NCI-H748 treated with DMSO at 0.1 percent for 48 hours (cell line): ENCODE measurements at places on chromosomes 5 and 9.
A peak's percentile ranks its signal among the peaks of the same experiment; 100 is the strongest.

DNA sequence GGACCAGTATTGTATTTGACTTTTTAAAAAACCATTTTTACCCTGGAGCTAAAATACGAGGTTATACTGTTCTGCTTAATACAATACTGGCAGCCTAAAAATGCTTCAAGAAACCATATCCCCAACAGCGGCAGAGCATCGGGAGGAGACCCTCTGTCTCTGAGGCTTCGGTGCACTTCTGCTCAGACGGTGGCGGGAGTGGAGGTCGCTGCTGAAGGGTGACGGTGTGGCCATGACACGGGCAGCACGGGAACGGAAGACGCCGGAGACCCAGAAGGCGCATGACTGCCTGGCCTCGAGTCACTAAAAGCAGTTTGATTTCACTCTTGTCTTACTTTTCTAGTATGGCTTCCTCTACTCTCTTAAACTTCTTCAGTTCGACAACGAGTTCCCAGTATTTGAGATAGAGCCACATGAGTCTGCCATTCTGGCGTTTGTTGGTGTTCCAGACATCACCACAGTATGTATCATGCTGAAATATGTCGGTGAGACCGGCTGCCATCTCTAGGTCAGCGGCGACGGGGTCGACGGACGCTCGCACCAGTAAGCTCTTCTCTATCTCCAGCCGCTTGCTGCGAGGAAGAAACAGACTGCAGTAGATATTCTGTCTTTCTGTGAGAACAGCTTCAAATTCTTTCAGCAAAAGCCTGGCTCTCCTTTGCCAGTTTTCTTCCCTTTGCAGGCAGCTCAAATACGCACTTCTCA, 12.8 kb downstream of the CCDC127 start:
- no peak for DNase-seq

GRCh38 chr5:43050384-43050783, 10.3 kb upstream of the ANXA2R start:
- no peak for DNase-seq

DNA sequence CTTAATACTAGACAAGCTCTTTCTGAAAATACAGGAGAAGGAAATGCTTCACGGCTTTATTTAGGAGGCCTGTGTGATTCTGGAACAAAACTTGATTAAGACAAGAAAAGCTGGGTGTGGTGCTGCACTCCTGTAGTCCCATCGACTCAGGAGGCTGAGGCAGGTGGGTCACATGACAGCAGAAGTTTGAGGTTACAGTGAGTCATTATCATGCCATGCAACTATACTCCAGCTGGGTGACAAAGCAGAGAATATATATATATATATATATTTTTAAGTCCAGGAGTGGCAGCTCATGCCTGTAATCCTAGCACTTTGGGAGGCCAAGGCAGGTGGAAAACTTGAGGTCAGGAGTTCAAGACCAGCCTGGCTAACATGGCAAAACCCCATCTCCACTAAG, 33.1 kb upstream of the SPIN1 start:
- no peak for DNase-seq

DNA sequence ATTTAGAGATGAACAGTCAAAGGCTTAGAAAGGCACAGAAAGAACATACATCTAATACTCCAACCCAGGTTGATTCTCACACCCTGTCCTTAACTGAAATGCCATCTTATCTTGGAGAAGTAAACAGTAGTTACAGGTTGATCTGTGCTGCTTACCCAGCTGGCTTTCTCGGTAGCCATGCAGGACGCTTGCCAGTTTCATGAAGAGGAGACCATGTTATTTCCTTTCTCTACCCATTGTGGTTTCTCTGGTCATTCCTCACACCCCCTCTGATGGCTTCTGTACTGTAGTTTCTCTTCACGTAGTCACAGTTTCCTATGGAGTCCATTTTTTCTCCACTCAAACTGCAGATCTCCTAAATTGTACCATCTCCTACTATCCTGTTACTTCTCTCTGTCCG, 206.0 kb downstream of the SGCD start:
- DNase-seq, result no peak

DNA sequence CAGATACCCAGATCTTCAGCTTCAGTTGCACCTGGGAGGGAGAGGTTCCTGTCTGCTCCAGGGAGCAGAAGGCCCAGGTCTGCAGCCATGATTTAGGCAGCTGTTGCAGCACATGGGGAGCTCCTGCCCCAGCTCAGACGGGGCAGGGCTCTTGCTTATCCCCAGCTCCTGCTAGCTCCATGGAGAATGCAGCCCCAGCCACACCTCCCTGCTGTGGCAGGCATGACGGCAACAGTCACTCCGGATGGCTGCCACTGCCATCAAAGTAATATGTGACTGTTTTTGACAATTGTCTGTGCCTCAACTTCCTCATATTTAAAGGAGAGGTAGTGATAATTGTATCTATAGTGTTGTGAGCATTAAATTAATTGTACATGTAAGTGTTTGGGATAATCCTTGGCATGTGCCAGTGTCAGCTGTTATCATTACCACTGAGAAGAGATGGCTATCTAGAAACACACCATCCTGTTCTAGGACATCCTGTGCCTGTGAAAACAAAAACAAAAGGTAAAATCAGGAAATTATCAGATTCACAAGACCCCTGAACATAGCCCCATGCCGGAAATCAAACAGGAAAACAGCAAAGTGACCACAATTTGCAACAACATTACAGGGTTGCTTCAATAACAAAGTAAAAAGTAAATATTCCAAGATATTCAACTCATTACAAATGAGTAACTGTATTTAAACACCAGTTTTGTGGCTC, 1048.8 kb upstream of the ACO1 start:
- no peak for DNase-seq

DNA sequence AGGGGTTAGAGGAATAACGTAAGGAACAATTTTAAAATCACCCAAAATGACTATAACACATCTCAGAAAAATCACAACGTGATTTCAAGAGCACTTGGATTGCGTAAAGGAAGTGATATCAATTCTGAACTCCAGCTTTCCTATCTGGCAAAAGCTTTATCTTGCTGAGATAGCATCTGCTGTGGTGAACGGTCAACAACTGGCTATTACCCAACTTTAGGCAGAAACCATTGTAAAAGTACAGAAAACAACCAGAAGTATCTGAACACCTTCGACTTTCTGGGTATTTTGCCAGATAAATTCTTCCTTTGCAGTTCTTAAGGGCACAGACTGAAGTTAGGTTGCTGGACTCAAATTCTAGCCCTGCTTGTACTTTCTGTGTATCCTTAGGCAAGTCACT, 9.2 kb downstream of the ABLIM3 start:
- no peak for DNase-seq

DNA sequence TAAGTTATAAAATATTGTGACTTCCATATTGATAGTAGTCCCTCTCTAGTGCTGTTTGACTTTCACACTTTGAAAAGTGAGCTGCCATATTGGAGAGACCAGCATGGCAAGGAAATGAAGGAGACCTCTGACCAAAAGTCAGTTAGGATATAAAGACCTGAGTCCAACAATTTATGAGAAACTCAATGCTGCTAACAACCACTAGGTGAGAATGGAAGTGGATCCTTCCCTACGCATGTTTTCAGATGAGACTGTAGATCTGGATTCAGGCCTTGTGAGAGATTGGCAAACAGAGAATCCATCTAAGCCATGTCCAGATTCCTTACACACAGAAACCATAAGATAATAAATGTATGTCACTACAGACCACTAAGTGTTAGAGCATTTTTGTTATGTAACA, 81.6 kb downstream of the CTNND2 start:
- DNase-seq, result no peak

GRCh38 chr9:131036529-131037334, 27.8 kb downstream of the LAMC3 start:
- DNase-seq, result no peak

DNA sequence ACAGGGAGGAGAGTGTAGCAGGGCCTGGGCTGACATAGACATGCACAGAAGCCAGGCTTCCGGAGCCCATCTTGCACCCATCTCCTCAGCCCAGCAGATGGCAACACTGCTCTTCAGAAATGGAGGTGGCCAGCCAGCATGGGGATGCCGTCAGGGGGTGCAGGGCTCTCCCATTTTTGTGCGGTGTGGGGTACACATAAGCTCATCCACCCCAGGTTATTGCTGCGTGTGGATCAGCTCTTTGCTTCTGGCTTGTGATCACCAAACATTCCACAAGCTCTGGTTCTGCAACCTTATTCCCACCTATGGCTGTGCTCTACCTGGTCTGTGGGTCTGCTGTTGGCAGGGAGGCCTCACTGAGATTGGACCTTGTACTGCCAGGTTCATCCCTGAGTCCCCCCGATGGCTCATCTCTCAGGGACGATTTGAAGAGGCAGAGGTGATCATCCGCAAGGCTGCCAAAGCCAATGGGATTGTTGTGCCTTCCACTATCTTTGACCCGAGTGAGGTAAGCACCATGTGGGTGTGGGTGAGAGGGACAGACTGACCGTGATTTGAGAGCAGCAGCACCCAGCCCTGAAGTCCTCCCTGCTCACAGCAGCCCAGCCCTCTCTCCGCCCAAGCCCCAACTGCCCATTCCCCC, 17.3 kb downstream of the SLC22A5 start:
- DNase-seq, result peak; percentile 56

DNA sequence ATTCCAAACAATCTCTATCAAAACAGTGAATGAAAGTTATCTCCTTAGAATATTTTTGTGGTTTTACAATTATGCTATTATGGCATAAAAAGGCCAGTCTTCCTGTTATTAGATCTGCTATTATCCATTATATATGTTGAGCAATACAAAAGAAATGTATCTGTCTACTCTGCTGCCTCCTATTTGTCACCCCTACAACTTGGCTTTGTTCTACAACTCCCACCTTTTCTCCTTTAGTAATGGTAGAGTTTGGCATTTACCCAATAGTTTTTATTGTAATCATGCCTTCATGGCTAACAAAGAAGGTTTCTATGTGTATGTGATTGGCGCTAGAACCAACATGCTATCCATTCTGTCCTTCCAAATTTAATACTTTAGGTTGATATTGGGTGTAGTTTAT, 189.2 kb upstream of the PRDM9 start:
- no peak for DNase-seq

GRCh38 chr5:135974021-135974600, 19.3 kb upstream of the LECT2 start:
- no peak for DNase-seq

- no peak for DNase-seq
Observed at GRCh38 chr5:14577971-14578370, 3.6 kb upstream of the OTULINL start.

- no peak for DNase-seq
Observed at GRCh38 chr9:111728143-111728542, 66.6 kb downstream of the SHOC1 start.

GRCh38 chr9:115596021-115596745, 478.2 kb upstream of the TNC start:
- no peak for DNase-seq

DNA sequence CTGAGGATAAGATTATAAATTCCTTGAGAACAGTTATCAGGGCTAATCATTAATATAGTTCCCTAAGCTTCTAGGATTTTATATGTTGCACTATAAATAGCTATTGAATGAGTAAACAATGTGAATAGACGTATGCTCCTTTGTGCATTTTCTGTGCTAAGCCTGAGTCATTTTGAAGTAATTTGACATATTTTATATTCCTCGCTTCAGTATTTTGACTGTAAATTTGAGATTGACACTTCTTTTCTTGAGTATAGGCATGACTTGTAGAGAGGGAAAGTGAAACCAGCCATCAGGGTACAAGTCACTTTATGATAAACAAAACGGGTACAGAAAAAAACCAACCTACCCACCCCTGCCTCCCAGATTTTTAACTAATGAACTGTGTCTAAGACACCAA, 367.7 kb upstream of the PRR16 start:
- no peak for DNase-seq

DNA sequence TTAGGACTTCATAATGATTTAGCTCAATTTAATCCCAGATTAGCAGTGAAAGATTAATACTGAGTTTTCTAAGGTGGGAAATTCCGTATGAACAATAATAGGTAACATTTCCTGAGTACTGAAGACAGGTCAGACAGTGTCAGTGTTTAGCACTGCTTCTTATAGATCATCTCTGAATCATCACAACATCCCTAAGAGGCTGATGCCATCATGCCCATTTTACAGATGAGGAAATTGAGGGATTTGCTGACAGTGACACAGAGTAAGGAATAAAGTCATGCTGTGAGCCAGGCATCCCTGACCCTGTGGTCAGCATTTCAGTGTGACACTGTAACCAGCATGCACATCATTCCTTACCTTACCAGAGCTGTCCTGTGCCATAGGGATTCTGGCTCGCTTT, 44.5 kb downstream of the DAPK1 start:
- DNase-seq, result no peak

- no peak for DNase-seq
Observed at GRCh38 chr9:134785325-134786108, 95.1 kb upstream of the FCN2 start.

- DNase-seq, result no peak
Observed at GRCh38 chr5:160023908-160024630, 15.1 kb downstream of the TTC1 start.

GRCh38 chr9:79384501-79384900, 187.3 kb upstream of the TLE4 start:
- no peak for DNase-seq

DNA sequence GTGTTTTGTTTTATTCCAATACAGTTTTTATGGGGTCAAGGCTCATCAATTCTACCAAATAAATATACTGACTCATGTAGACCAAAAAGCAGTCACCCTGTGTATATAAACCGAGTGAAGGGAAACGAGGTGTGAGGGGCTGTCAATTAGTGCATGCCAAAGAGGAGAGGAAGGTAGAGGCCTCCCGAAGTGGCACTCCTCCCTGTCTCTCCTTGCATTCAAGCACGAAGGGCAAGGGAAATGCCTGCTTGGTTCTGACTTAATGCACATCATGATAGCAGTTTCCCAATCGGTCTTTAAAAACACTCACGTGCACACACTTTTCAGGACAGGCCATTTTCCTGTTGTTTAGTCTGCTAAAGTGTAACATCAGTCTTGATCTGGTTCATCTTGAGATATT, 125.6 kb upstream of the SLCO6A1 start:
- no peak for DNase-seq

- DNase-seq, result no peak
Observed at GRCh38 chr5:45691656-45692055, 4.5 kb downstream of the HCN1 start.

DNA sequence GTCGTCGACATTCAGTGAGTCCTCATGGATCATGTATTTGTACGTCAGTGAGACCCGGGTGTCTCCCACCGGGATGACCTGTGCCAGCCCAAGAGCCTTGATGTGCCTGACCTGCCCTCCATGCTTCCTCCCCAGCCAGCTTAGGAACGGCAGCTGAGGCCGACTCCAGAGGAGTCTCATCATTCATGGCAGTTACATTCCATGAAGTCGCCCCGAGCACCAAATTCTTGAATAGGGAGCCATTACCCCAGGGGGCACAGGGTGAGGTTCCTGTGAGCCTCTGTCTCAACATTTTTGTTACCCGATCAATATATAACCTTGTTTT, 67.8 kb downstream of the ZNF354C start:
- DNase-seq, result no peak

- DNase-seq, result peak; percentile 17
Observed at GRCh38 chr5:78537821-78538220, 110.8 kb downstream of the LHFPL2 start.
